ENCODE measurements at places on chromosomes 1 and 21.

- H3K4me1 ChIP-seq = peaks cover 69% of the 10 kb centered on the region
- DNase-seq = no peak
- H3K4me3 ChIP-seq = no peak overlapping the region
- no peak overlapping the region for H3K27ac ChIP-seq
These were observed 75.8 kb downstream of the ITPKB start for GRCh38 chr1:226663327-226663704.

GRCh38 chr1:95685081-95685480, 451.1 kb downstream of the RWDD3 start:
- no peak overlapping the region for H3K27ac ChIP-seq
- H3K36me3 ChIP-seq = no peaks in the 10 kb centered on the region
- DNase-seq = no peak
- H3K4me1 ChIP-seq = no peaks in the 10 kb centered on the region

DNA sequence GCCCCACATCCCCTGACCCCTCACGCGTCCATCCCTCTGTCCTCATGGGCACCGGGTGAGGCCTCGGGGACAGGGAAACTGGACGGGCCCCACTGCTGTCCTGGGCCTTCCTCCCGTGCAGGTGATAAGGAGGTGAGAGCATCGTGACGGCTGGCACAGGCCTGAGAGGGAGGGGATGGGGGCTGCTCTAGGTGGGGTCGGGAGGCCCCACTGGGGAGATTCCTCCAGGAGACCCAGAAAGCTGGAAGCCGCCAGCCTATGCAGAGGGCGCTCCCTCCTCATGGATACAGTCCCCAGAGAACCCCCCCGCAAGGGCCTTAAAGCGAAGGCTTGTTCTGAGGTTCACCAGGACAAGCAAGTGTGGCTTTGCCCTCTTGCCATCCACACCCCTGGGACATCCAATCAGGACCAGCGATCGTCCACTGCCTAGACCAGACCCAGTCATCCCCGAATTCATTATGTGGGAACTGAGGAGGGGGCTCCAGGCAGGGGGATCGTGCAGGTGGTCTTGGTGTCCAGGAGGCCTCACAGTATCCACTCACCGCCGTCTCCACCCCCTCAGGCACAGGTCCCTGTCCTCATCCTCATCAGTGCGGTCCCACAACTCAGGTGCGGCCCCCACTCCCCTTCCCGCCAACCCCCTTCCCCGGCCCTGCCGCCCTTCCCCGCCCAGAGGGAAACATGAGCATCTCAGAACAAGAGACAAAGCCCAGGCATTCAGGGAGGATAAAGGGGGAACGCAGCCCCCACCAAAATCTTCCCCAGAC, 45.3 kb upstream of the COL18A1 start:
- no peaks in the 10 kb centered on the region for H3K36me3 ChIP-seq
- H3K27me3 ChIP-seq = no peaks in the 10 kb centered on the region
- no peak for DNase-seq
- H3K27ac ChIP-seq = no peak overlapping the region
- peaks cover 35% of the 10 kb centered on the region for H3K4me1 ChIP-seq
- no peak overlapping the region for H3K4me3 ChIP-seq

GRCh38 chr1:201329801-201330200, 46.5 kb downstream of the PKP1 start:
- H3K36me3 ChIP-seq = no peaks in the 10 kb centered on the region
- H3K4me1 ChIP-seq = peaks cover 8% of the 10 kb centered on the region
- H3K4me3 ChIP-seq = no peak overlapping the region
- no peak overlapping the region for H3K27ac ChIP-seq
- no peaks in the 10 kb centered on the region for H3K27me3 ChIP-seq
- no peak for DNase-seq

DNA sequence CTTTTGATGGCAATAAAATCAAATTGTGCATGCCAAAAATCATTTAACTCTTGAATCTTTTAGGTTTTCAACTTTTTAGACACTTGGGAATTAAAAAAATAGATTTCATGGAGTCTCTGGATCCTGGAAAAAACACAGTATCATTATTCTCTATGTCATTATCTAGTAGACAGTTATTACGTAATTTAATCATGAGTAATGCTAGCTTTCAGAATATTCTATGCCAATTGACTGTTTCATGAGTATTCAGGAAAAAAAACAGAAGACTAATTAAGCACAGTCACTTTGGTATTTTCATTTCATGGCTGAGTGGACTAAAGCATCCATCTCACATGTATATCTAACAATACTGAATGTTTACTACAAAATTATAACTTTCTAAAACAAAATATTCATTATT, 44.0 kb downstream of the ODF2L start:
- no peak overlapping the region for H3K27ac ChIP-seq
- H3K36me3 ChIP-seq = peaks cover 31% of the 10 kb centered on the region
- no peaks in the 10 kb centered on the region for H3K27me3 ChIP-seq
- H3K4me1 ChIP-seq = no peaks in the 10 kb centered on the region
- no peak for DNase-seq

GRCh38 chr1:63743781-63744180, 30.0 kb upstream of the ROR1 start:
- no peak for DNase-seq
- H3K27ac ChIP-seq = no peak overlapping the region
- H3K4me3 ChIP-seq = no peak overlapping the region

GRCh38 chr1:240189386-240189989, 97.8 kb downstream of the FMN2 start:
- H3K27ac ChIP-seq = no peak overlapping the region
- DNase-seq = peak; percentile 65
- H3K4me3 ChIP-seq = no peak overlapping the region
- H3K4me1 ChIP-seq = no peaks in the 10 kb centered on the region
- peaks cover 23% of the 10 kb centered on the region for H3K27me3 ChIP-seq
- no peaks in the 10 kb centered on the region for H3K36me3 ChIP-seq

DNA sequence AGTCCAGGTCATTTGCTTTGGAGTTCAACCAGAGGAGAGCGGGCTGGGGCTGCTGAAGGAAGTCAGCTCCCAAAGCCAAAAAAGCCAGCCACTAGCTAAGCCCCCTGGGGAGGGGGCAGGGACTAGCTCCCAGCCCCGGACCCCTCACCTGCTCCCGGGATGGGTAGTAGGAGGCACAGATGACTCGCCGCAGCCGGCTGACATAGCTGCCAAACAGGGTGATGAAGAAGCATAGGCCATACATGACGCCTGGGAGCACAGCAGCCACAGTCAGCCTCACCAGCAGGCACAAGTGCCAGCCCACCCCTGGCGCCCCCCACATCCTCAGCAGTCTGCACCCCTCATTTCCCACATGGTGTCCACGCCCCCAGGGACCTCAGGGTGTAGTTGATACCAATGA, 7.4 kb downstream of the DCST2 start:
- DNase-seq = no peak
- H3K27me3 ChIP-seq = no peaks in the 10 kb centered on the region
- H3K4me1 ChIP-seq = no peaks in the 10 kb centered on the region
- H3K36me3 ChIP-seq = no peaks in the 10 kb centered on the region
- H3K4me3 ChIP-seq = no peak overlapping the region

DNA sequence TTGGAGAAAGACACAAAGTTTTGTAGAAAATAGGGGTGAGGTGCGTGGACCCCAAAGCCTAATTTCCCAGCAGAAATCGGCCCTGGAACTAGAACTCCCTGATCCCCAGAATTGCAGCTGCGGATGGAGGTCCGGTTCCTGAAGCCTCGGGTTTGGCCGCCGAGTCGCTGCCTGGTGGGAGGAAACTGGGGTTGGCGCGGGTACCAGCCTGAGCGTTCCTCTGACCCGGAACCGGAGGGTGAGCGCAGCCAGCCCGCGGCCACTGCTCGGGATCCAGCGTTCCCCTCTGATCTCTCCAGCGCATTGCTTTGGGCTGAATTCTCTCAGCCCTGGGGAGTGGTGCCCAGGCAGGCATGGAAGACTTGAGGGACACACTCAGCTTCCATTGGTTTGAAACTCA, 1.6 kb downstream of the ST6GALNAC5 start:
- peaks cover 51% of the 10 kb centered on the region for H3K27me3 ChIP-seq
- peaks cover 23% of the 10 kb centered on the region for H3K4me1 ChIP-seq
- DNase-seq = peak; percentile 30
- peak overlapping the region; percentile 51 for H3K4me3 ChIP-seq
- H3K36me3 ChIP-seq = no peaks in the 10 kb centered on the region

DNA sequence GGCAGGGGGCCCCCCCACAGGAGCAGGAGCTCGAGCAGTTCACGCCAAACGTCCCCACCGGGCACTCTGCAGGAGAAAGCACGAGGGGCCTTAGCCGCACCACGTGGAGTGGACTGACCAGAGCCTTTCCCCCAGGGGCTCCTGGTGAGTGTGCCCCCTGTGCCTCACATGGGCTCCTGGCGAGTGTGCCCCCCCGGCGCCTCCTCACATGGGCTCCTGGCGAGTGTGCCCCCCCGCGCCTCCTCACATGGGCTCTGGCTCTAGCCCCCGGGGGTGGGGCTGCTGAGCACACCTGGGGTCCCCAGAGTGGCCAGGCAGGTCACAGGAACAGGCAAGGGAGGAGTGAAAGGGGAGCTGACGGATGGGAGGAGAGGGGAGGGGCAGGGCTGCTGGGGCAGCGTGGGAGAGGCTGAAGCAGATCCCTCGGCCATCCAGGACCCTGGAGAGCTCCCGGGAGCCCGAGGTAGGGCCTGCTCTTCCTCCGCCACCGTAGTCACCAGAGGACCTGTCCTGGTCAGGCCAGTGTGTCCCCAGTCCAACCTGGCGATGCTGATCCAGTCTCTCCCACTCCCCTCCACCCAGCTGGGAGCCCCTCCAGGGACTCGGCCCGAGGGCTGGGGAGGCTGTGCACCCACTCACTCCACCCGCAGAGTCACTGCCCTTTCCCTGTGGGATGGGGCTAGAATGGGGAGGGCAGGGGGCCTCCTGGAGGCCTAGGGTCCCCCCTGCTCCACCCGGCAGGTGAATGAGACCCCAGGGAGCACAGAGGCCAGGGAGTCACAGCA, 47.6 kb downstream of the ARHGEF16 start:
- H3K4me1 ChIP-seq = no peaks in the 10 kb centered on the region
- peak; percentile 85 for DNase-seq
- peaks cover 14% of the 10 kb centered on the region for H3K36me3 ChIP-seq

DNA sequence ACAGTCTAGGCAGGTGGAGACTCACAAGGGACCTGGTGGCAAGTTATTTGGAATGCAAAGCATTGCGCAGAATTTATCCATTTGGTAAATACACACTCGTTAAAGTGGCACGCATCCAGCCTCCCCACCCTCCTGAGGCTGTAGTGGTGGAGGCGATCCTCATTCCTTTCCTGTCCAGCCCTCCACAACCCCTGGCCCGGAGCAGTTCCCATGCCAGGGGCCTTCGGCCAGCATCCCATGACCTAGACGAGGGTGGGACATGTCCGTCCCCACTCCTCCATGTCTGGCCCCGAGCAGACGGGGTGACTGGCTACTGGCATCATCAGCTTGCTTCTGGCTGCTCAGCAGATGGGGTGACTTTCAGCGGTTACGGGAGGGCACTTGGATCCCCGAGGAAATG, 281.5 kb upstream of the VAMP3 start:
- H3K4me3 ChIP-seq = no peak overlapping the region
- no peaks in the 10 kb centered on the region for H3K36me3 ChIP-seq
- no peaks in the 10 kb centered on the region for H3K4me1 ChIP-seq
- DNase-seq = no peak
- peaks cover 3% of the 10 kb centered on the region for H3K27me3 ChIP-seq

DNA sequence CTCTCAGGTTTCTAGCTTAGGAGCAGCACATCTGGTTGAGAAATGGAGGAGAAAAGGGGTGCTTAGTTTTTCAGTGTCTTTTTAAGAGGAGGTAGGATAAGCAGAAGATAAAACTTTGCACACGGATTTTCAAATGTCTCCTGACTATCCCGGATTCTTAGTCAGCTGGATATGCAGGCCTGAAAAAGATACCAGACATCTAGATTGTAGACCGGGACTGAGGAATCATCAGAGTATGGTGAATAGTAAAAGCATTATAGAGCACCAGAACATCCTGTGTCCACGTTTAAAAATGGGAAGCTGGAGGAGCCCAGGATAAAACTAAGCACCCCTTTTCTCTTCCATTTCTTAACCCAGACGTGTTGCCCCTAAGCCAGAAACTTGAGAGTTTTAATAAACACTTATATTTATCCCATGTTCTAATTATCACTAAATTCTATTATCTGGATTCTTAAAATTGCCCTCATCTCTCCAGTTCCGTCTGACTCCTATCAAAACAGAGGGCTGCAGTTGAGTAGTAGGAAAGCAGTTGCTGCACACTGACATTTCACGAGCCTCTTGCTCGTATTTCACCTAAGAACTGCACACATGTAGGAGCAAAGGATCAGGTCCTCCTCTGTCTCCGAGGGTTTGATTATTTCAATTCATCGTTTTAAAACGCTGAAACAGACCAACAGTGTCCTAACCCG, 609 bp downstream of the PIGK start:
- H3K4me3 ChIP-seq = peak overlapping the region; percentile 71
- H3K4me1 ChIP-seq = peaks cover 21% of the 10 kb centered on the region
- peak overlapping the region; percentile 81 for H3K27ac ChIP-seq
- no peaks in the 10 kb centered on the region for H3K27me3 ChIP-seq
- H3K36me3 ChIP-seq = no peaks in the 10 kb centered on the region

- DNase-seq = no peak
- H3K27me3 ChIP-seq = no peaks in the 10 kb centered on the region
- no peak overlapping the region for H3K27ac ChIP-seq
- no peaks in the 10 kb centered on the region for H3K4me1 ChIP-seq
- H3K36me3 ChIP-seq = peaks cover 57% of the 10 kb centered on the region
- H3K4me3 ChIP-seq = no peak overlapping the region
These were observed 37.2 kb upstream of the EPHA8 start for GRCh38 chr1:22526098-22526497.

DNA sequence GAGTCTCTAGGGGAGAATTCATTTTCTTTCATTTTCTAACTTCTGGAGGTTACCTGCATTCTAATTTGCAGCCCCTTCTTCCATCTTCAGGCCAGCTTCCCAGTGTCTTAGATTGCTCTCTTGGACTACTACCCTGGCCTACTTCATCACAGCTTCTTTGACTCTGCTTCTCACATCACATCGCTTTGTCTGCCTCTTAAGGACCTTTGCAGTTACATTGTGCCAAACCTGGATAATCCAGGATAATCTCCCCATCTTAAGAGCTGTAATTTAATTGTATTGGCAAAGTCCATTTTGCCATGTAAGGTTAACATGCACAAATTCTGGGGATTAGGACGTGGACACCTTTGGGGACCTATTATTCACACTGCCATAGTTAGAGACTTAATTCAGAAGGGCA, 18.4 kb downstream of the RNF2 start:
- H3K27ac ChIP-seq = no peak overlapping the region
- H3K4me1 ChIP-seq = peaks cover 52% of the 10 kb centered on the region
- no peaks in the 10 kb centered on the region for H3K36me3 ChIP-seq
- no peak overlapping the region for H3K4me3 ChIP-seq
- no peaks in the 10 kb centered on the region for H3K27me3 ChIP-seq
- DNase-seq = no peak
